ENCODE measurements at places on chromosomes 11 and 22.

GRCh38 chr22:45450101-45450785 lies 36.8 kb downstream of the RIBC2 start:
- peak; percentile 31 for DNase-seq

- DNase-seq: peak; percentile 60
Observed at GRCh38 chr11:96199563-96200025, 143.4 kb downstream of the MAML2 start.

GRCh38 chr11:26550022-26550421 lies 22.0 kb downstream of the MUC15 start:
- no peak for DNase-seq

- no peak for DNase-seq
Observed at GRCh38 chr11:31770011-31770700, 41.0 kb downstream of the PAX6 start.

DNA sequence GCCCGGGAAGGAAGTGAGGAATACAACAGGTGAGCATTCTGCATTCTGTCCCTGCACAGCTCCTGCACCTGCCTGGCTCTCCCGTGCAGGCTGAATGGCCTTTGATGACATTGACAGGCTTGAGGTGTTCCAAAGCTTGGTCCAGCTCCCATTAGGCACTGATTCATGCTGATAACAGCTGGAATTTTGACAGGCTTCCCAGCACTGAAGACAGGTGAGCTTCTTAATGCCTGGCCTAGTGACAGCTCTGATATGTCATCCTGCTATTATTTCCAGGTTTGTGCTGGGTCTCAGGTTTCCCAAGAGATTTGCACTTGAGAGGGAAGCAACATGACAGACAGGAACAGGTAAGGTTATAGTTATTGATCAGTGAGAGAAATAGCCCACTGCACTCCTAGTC lies 58.0 kb upstream of the MTNR1B start:
- DNase-seq: no peak

All from AG10803 (cell line).